CD4-positive, alpha-beta memory T cell (primary cell): ENCODE measurements at places on chromosomes 2 and 18. TPM values are rescaled to one million over a fixed set of nuclear protein-coding genes. Genes with fewer than 3 reads are reported as not detected.

GRCh38 chr18:58429442-58429841, 199.4 kb downstream of the ALPK2 start:
- DNase-seq, result no peak

- DNase-seq, result no peak
Measured at GRCh38 chr2:25169073-25169470, 692 bp upstream of the POMC start.

DNA sequence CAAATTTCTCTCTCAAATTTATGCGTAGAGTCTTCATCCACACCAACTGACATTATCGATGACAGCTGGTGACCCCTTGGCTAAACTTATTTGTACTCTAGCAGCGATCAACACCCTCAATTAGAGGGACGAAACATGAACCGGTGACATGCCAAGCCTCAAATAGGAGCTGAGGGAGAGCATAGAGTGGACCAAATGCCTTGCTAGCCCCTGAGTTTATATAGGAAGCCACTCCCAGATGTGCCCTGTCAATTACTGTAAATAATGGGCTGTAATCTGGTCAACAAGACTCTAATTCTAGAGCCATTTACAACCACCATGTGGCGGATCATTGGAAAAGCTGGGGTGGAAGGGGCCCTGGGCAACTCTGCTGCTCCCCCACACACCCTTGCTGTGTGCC, 47.6 kb upstream of the FHL2 start:
- no peak for DNase-seq

- DNase-seq, result no peak
Measured at GRCh38 chr2:97844311-97844859, 131.0 kb downstream of the ZAP70 start.

GRCh38 chr2:175180701-175181103, 808 bp downstream of the ATP5MC3 start:
- peak; percentile 42 for DNase-seq

GRCh38 chr2:45710468-45710867, 59.0 kb downstream of the PRKCE start:
- no peak for DNase-seq

GRCh38 chr2:137644731-137645130, 319.5 kb upstream of the HNMT start:
- no peak for DNase-seq

The NTSR2 gene
- total RNA-seq, result not detected

The SERPINB3 gene
- total RNA-seq, result not detected
